ENCODE measurements at places on chromosomes 6 and 20.
A peak's percentile ranks its signal among the peaks of the same experiment; 100 is the strongest.

- no peak for DNase-seq
Observed at GRCh38 chr6:154740658-154741057, 7.4 kb downstream of the SCAF8 start.

GRCh38 chr6:13778028-13778427, 36.3 kb downstream of the MCUR1 start:
- DNase-seq = no peak

DNA sequence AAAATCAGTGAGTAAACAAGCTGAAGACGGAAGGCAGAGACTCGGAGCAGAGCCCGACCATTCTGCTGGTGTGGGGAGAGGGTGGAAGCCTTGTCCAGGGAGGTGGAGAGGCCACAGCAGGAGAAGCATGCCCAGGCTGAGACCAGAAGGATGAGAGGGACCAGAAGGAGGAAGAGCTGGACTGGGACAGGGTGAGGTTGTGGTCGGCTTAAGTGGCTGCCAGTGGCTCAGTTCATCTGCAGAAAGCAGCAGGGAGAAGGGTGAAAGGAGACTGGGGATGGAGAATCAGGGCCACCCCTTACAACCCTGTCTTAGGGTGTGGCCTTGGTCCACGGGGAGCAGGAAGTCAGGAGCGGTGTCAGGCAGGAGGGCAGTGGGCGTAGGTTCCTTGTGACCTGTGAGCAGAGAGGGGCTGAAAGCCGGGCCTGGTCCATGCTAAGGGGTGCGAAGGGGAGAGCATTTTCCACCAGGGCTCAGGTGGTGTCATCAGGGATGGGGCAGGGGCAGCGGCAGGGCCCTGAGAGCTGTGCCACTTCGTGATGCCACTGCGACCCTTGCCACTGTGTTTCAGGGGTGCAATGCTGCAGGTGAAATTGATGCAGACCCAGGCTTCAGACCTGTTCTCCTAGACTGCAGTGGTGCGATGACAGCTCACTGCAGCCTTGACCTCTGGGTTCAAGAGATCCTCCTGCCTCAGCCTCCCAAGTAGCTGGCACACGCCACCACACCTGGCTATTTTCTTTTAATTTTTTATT, 81.1 kb downstream of the TTLL2 start:
- no peak for DNase-seq

DNA sequence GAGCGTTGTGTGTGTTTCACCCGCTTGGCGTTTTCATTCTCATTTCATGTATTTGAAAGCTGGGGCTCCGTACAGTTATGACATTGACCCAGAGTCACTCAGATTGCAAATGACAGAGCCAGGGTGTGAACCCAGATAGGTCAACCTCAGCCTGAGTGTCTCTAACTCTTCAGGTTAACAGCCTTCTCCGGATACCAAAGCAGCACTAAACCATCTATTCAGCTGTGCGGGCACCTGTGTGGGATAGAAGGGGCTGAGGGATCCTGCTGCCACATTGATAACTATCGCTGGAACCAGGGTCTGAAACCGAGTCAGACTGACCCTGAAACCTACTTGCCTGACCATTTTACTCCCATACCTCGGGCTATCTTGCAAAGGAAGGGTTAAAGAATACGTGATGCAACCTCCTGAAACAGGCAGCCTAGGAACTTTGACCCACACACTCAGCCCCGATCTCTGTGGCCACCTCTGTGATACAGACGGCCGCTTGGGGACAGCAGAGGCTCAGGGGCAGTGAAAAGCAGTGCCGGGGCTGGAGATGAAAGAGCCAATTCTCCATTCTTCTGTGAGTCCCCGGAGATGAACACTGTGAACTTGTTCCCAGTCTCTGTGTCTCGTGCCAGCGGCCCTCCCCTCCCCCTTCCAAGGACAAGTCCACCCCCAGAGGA, 233.5 kb upstream of the QKI start:
- DNase-seq = no peak

- DNase-seq = no peak
Observed at GRCh38 chr20:17825252-17825959, 125.6 kb downstream of the BANF2 start.

DNA sequence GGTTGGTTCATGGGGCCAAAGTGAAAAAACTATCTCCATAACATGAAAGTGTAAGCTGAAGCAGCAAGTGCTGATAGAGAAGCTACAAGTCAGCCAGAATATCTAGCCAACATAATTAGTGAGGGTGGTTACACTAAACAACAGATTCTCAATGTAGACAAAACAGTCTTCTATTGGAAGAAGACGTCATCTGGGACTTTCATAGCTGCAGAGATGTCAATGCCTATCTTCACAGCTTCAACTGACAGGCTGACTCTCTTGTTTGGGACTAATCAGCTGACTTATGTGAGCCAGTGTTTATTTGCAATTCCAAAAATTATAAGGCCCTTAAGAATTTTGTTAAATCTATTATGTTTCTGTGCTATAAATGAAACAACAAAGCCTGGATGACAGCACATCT, 63.2 kb downstream of the GMDS start:
- DNase-seq = no peak

GRCh38 chr20:56826306-56826704, 197.2 kb downstream of the TFAP2C start:
- DNase-seq = no peak

DNA sequence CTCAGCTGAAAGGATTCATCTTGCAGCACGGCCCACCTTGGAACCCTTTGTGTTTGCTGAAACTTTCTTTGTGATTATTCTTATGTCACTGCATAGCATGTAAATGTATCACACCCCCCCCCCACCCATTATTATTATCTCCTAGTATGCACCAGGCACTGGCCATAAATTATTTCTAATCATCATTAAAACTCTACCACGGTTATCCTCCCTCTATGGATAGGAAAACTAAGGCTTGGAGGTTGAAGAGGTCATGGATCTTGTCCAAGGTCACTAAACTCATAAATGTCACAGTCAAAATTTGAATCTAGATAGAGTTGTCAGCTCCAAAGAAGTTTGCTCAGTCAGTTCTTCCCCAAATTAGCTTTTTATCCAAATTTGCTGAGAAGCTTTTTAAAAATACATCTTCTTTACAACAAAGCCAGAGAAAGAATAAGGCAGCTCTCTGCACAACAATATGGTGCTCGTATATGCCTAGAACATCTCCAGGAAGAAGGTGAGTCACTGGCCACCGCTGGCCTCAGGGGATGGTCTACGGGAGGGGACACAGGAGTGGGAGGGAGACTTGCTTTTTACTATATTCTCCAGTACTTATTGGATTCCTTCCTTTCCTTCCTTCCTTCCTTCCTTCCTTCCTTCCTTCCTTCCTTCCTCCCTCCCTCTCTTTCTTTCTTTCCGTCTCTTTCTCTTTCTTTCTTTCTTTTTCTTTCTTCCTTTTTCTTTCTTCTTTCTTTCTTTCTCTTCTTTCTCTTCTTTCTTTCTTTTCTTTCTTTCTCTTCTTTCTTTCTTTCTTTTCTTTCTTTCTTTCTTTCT, 134.5 kb downstream of the VEGFA start:
- no peak for DNase-seq

- no peak for DNase-seq
Observed at GRCh38 chr6:130858498-130859160, 31.4 kb downstream of the SMLR1 start.

GRCh38 chr6:163260111-163260895, 154.2 kb upstream of the QKI start:
- no peak for DNase-seq

- DNase-seq = no peak
Observed at GRCh38 chr6:48080227-48081009, 30.6 kb downstream of the PTCHD4 start.

GRCh38 chr20:36201198-36201597, 35.1 kb upstream of the AAR2 start:
- DNase-seq = no peak

GRCh38 chr6:97392735-97393134, 109.7 kb upstream of the MMS22L start:
- no peak for DNase-seq

- DNase-seq = no peak
Observed at GRCh38 chr6:167737205-167737830, 89.4 kb upstream of the AFDN start.

DNA sequence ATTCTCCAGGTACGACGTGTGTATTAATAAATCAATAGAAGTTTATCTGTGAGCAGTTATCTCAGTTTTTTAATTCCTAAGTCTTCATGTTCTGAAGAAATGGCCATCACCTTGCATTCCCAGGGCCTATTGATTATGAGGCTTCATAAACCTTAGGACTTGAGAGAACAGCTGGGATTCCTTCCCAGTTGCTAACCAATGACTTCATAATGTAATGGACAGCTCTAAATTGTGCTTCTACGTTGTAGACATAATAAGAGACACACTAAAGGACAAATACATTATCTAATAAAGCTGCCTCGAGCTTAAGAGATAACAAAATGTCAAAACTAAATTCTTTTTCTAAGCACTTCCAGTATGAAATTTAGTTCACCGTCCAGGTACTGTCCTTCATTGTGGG, 30.6 kb downstream of the TSHZ2 start:
- no peak for DNase-seq

- no peak for DNase-seq
Observed at GRCh38 chr6:75204959-75205775, 686 bp downstream of the COL12A1 start.

- no peak for DNase-seq
Observed at GRCh38 chr20:15565786-15566185, 1007.5 kb downstream of the KIF16B start.

DNA sequence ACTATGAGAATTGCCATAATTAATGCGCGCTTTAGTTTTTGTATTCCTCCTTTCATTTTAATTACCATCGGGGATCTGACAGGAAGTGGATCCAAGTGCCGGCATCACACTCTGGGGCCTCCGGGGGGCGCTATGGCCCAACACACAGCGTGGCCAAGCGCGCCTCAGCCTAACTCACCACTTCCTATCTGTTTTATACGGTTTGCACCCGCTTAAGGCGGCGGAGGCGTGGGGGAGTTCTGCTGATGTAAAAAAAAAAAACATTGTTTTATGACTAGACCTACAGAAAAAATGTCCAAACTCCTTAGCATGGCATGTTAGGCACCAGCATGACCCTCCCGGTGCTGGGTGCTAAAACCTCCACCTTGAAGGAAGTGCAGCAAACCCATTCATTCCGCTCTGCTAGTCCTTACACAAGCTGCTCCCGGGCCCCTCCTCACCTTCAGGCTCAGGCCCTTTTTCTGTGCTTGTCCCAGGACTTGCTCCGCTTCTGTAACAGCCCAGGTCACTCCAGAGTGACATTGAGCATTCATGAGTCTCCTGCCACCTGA, 4.5 kb upstream of the EBF4 start:
- DNase-seq = peak; percentile 57

- no peak for DNase-seq
Observed at GRCh38 chr20:39800548-39800947, 838.4 kb downstream of the DHX35 start.

Data from stimulated activated CD8-positive, alpha-beta memory T cell treated with anti-CD3 and anti-CD28 coated beads, Interleukin-7, amount 100 ng/mL, for 48 hours (primary cell).